ENCODE measurements at places on chromosomes 6 and 20.

DNA sequence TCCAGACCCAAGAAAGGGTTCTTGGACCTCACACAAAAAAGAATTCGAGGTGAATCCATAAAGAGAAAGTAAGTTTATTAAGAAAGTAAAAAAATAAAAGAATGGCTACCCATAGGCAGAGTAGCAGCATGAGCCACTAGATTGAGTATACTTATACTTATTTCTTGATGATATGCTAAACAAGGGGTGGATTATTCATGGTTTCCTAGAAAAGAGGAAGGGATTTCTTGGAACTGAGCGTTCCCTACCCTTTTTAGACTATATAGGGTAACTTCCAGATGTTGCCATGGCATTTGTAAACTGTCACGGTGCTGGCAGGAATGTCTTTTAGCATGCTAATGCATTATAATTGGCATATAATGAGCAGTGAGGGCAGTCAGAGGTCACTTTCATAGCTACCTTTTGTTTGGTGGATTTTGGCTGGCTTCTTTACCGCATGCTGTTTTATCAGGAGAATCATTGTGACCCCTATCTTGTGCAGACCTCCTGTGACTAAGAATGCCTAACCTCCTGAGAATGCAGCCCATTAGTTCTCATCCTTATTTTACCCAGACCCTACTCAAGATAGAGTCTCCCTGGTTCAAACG is 44.3 kb downstream of the TENT5A start:
- no peak for DNase-seq

DNA sequence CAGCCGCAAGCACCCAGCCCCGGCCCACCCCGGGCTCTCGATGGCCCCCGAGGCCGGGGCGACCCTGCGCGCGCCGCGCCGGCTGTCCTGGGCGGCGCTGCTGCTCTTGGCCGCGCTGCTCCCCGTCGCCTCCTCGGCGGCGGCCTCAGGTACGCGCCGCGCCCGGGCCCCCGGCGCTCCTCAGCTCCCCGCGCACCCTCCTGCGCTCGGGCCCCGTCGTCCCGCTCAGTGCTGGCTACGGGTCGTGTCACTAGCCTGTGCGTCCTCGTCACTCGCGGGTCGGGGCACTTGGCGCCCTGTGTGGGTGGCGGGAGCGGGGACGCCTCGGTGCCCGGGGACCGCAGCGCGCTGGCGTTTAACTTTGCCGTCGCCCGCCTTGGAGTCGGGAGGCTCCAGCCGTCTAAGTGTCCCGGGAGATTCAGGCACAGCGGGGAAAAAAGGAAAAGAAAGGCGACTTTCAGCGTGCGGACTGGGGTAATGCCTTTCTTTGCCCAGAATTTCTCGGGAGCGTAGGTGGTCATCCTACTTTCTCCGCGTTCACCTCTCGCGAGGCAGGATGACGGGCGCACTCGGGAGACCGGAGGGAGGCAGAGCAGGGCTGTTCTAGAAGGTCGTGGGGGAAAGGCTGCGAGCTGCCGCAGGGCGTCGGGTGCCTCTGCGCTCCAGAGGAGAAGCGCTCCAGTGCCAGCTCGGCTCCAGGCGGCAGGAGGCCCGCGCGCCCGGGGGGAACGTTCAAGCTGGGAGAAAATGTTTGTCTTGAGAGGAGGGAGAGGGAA is 545 bp downstream of the FNDC1 start:
- DNase-seq: peak; percentile 58

GRCh38 chr6:132087391-132087790 is 136.2 kb upstream of the CCN2 start:
- DNase-seq: no peak

DNA sequence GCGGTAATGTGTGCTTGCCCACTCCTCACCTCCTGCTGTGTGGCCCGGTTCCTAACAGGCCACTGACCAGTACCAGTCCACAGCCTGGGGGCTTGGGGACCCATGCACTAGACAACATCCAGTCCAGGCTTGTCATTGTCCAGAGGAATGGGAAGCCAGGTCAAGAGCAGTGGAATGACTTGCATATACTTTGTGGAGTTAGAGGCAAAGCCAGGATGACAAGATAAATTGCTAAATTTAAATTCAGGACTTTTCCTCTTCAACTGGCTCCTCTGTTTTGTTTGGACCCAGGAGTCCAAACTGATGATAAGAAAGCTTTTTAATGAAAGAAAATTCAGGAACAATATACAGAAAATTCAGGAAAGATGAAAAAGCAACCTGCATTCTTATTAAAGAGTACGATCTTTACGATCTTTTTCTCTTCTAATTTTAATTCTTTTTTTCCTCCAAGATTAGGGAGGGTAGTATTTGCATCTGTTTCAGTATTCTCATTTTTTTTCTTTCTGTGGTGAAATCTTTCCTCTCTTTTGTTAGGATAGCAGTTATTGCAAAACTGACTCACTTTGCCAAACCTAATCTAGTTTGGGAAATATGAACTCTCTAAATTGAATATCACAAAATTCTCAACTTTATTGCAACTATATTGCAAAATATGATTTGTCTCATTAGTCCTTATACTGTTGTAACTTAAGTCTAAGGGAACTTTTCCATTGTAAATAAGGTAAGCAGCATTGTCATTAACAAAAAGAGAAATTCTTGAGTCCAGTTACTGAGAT is 48.2 kb downstream of the DCBLD1 start:
- DNase-seq: no peak

DNA sequence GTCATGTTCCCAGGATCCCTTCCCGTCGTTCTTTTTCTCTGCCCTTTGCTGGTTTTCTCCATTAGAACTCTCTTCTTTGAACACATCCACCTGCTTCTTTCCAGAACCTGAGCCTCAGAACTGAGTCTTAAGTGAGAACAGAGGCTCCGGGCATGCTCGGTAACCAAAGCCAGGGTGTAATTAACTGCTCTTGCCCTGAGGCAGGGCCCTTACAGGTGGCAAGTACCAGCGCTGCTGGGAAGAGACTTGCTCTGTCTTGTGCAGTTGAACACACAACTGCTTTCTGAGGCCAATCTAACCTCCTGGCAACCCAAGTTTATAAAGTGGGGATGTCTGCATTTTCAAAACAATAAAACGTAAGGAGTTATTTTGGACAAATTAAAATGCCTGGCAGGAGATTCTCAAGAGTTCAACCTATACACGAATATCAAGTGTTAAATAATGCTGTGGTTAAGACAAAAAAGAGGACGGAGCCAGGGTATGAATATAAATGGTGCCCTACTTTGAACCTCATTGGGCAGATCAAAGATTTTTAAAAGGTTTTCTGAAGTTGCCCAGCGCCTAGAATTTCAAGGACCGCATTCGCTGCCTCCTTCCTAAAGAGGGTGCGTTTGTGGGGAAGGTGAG is 12.4 kb upstream of the DEK start:
- no peak for DNase-seq

All from GM13976 (cell line).